ENCODE measurements at places on chromosomes 3 and 15.

GRCh38 chr3:119768668-119769393 is 13.1 kb upstream of the NR1I2 start:
- DNase-seq, result no peak

DNA sequence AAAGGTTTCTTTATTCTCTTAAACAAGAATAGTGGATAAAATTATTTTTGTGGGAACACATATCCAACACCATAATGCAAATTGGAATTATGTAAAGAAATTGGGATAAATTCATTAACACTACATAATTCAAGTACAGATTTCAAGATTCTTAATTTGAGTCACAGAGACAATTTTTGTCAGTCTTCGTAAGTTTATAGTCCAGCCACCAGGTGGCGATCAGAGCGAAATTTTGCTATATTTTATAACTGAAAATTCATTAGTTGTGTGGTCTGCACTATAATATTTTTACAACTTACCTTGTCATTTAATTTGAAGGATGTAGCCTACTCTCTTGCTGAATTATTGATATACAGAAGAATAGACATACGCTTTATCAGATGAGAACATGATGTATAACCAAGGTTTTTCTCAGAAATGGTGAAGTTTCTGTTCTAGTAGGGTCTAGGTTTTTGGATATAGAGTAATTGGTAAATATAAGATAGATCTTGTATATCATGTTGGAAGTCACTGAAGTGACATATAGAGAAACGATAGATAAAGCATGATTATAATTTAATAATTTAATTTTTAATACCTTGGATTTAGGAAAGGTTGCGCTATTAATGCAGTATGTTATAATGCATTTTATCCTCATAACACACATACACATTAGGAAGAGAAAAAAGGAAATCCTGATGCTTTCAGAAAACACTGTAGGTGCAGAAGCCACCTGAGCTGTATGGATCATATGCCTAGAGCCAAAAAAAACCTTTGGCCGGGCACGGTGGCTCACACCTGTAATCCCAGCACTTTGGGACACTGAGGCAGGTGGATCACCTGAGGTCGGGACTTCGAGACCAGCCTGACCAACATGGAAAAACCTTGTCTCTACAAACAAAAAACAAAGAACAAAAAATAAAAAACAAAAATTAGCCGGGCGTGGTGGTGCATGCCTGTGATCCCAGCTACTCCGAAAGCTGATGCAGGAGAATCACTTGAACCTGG is 31.7 kb downstream of the PLSCR4 start:
- peak; percentile 4 for DNase-seq

DNA sequence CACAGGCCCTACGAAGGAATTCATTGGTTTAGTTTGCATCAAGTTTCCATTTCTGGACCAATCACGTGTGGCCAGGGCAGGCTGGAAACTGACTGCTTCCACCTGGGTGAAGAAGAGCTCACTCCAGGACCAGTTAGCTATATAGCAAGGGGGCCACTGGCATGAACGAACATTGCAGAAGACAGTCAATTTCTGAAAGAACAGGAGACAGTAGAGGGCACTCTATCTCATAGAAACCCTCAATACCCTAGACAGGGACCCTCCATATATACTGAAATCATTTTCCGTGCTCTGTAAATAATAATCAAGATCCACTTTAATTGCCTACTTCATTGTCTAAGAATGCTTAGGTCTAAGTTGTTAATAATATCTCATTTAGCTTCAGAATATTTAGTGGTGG is 215.6 kb downstream of the CADPS start:
- no peak for DNase-seq

- no peak for DNase-seq
These were observed 25.4 kb downstream of the KIF7 start for GRCh38 chr15:89629829-89630228.

DNA sequence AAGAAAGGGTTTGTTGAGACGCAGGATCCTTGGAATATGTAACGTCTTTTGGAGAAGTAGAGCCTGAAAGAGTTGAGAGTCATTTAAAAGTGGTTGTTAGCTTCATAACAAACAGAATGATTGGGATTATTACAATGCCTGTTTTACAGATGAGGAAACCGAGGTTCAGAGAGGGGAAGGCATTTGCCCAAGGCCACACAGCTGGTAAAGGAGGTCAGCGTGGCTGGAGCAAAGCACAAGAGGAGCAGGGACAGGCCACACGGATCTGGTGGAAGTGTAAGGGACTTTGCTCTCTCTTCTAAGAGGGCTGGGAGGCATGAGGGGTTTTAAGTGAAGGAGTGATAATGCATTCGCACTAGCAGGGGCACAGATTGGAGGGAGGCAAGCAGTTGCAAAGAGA is 6.2 kb upstream of the OXTR start:
- no peak for DNase-seq

DNA sequence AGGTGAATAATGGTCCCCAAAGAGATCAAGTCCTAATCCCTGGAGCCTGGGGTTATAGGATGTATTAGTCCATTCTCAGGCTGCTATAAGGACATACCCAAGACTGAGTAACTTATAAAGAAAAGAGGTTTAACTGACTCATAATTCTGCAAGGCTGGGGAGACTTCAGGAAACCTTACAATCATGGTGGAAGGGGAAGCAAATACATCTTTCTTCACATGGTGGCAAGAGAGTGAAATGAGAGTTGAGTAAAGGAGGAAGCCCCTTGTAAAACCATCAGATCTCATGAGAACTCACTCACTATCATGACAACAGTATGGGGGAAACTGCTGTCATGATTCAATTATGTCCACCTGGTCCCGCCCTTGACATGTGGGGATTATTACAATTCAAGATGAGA is 142.9 kb upstream of the ANKRD28 start:
- DNase-seq, result no peak

DNA sequence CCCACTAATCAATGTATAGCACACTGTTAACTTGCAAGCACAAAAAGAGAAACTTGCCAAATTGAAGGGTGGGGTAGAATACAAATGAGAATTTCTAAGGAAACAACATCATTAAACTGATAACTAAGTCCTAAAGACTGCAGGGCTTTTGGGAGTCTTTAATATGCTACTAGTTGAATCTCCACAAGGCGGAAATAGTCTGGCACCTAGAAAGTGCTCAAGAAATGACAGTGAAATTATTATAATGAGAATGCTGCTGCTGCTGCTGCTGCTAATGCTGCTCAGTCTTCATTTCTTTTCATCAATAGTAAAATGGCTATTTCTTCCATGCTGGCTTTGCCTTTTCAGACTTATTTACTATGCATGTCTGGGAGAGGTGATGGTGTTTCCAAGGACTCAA is 91.8 kb downstream of the BTD start:
- no peak for DNase-seq

DNA sequence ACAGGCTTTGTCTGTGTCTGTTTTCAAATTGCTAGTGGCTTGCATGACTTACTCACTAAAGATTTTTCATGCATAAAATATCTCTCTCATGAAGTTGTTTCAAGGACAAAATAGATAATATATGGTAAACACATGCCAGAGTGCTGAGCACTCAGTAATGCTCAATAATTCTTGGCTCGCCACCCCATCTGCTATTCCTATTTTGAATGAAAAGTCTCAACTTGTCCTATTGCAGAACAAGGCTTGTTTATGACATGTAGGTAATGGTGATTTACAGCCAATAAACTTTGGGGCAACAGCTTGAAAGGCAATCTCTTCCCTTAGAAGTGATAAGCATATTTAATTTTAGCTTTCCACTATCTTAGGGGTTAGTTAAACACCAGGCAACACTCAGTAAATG is 789.0 kb upstream of the ROBO1 start:
- DNase-seq, result no peak
